Kidney (tissue), 22 donors: ENCODE measurements at places on chromosomes 13 and 19. TPM values are rescaled to one million over a fixed set of nuclear protein-coding genes. Genes with fewer than 3 reads are reported as not detected.

The TMEM161A gene
- 23.9 TPM for total RNA-seq

The ARGLU1 gene
- 86.7 TPM for total RNA-seq

The IFNL1 gene
- total RNA-seq = not detected

- no peak for DNase-seq
Observed at GRCh38 chr19:28927456-28927855, 285.5 kb downstream of the UQCRFS1 start.

- DNase-seq = no peak
Observed at GRCh38 chr13:34762312-34762711, 179.8 kb upstream of the NBEA start.

DNA sequence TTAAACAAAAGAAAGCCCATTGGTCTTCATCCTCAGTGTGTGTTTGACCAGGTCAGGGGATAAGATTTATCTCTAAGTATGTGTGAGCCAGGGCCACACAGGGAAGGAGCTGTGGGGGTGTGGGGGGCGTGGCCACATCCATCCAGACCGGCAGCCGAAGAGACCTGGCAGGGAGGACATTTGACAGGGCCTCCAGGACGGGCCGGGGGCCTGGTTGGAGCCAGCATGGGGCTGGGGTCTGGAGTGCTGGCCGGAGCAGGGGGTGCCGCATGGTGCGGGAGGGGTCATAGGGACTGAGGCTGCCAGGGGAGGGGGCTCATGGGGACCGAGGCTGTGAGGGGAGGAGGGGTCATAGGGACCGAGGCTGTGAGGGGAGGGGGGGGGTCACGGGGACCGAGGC, 20.4 kb upstream of the GNA15 start:
- DNase-seq = no peak

DNA sequence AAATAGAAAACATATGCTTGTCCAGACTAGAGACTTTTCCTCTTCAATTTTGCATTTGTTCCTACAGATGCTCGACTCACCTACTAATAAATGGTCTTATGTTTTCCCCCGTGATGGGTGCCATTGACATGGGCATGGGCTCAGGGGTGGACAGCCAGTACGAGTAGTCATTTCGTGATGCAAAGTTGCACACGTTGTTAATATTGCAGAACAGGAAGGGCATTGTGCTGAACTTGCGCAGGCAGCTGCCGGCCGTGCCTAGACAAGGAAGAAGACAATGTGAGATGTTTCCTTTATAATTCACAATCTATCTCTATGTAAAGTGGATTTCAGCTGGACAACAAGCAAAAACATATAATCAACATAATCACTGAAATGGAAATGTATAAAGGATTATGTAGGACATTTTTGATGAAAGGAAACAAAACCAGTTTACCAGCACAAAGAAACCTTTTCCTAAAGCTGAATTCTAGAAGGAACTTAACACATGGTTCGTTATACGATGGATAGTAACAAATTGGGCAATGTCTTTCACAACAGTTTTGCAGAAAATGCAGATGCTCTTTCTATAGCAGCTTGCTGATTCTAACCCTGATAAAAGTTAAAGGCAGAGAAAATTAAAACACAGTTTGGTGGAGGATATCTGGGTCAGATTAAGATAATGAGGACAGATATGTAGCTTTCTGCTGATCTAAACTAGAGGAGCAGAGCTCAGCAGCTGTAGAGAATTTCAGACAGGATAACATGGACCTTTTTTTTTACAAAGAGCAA, 145.7 kb downstream of the COL4A1 start:
- DNase-seq = no peak

DNA sequence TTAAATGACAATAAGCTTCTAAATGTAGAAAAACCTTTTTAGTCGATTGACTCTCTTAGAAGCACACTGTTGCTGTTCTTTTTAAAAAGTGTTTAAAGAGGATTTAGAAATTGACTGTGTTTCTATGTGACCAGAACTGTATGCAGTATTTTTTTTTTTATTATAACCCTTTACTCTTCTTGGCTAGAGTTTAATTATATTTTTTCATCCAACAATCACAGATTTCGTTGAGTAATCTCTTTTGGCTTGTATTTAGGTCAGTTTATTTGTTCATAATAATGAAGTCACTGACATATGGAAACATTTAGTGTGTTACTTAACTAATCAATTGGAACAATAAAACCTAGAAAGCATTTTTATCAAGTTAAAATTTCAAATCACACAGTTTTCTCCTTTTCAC, 19.9 kb downstream of the CSNK1A1L start:
- DNase-seq = no peak

GRCh38 chr13:111114362-111115060, 599 bp upstream of the ARHGEF7 start:
- no peak for DNase-seq

- DNase-seq = peak; percentile 16
Observed at GRCh38 chr13:37716420-37717195, 118.0 kb upstream of the POSTN start.

DNA sequence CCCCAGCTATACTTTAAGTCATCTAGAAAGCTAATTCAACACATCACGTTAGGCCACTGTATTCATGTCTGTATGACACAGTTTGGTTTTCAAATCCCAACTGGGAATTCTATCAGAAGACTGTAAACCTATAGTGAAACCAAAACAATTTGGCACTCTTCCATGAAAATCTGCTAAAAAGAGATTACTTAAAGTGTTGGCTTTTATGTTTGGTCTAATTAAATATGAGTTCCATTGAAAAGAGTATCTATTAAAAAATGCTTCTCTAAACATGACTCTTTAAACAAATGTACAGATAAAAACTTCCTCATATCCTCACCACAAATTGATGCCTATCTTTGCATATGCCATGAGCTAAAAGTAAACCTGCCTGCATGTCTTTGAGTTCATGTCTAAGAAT, 25.4 kb downstream of the PCDH9 start:
- DNase-seq = no peak

DNA sequence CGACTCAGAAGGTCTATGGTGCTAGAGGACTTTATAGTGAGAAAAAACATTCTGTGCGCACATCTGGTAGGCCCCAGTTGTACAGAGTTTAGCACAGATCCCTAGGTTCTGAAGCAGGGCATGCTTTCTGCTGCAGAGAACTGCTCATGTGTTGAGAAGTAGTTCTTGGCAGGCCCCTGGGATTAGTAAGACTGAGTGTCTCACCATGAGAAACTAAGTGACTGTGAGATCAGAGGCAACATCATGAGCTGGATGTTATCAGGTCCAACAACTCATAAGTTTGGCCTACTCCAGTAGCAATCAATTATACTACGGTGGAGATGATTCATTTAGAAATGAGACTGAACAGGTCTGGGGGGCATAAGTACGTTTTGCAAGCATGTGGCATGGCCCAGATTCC, 507.4 kb upstream of the KLF12 start:
- DNase-seq = no peak
